ENCODE measurements at places on chromosomes 6 and 20. TPM values are rescaled to one million over a fixed set of nuclear protein-coding genes. Genes with fewer than 3 reads are reported as not detected.

HNF4A gene
- total RNA-seq = 1.2 TPM

GPX5 gene
- 1.2 TPM for total RNA-seq

TPD52L1 gene
- total RNA-seq = 20.6 TPM

FANCE gene
- total RNA-seq = 15.0 TPM

BMP7 gene
- 3.3 TPM for total RNA-seq

IL17F gene
- not detected for total RNA-seq

CST11 gene
- not detected for total RNA-seq

WFDC5 gene
- 0.87 TPM for total RNA-seq

PBX2 gene
- 111 TPM for total RNA-seq

TOX2 gene
- 67.0 TPM for total RNA-seq

- DNase-seq = no peak
Observed at GRCh38 chr6:108013787-108014439, 55.9 kb upstream of the SEC63 start.

DNA sequence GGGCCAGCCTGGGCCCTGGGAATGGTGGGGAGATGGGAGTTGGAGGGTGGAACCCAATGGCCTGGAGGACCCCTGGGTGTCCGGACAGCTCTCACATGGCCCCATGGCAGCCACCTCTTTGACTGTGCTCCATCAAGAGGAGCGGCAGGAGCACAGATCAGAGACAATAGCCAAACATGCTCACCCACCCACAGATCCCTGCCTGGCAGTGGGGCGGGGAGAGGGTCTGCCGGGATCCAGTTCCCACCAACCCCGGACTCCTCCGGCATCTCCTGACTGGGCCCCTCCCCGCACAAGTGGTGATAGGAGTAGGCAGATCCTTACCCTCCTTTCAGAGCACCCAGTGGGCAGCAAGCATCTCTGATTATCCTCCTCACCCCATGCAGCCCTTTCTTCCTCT lies 31.9 kb upstream of the MRPS18A start:
- no peak for DNase-seq

- DNase-seq = no peak
Observed at GRCh38 chr6:37089783-37090182, 80.2 kb upstream of the PIM1 start.

DNA sequence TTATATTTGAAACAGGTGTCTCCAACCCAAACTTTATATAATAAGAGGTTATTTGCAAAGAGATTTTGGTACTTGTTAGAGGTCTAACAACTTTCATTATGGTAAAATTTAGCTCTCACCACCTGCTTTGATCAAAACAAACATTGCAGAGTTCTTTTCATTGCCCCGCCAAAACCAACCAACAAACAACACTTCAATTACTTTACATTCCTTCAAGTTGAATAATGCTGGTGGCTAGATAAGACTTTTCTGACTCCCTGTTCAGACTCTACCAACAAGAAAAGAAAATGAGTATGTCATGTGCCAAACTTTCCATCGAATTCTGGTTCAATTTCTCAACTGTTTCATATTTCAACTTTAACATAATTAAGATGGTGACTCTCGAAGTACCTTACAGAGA lies 311.1 kb downstream of the ADGRG6 start:
- no peak for DNase-seq

- DNase-seq = no peak
Observed at GRCh38 chr6:168091381-168092264, 12.6 kb upstream of the FRMD1 start.

GRCh38 chr6:17910189-17910588 lies 77.2 kb downstream of the KIF13A start:
- no peak for DNase-seq

GRCh38 chr6:35512006-35512405 lies 690 bp downstream of the TULP1 start:
- DNase-seq = no peak

DNA sequence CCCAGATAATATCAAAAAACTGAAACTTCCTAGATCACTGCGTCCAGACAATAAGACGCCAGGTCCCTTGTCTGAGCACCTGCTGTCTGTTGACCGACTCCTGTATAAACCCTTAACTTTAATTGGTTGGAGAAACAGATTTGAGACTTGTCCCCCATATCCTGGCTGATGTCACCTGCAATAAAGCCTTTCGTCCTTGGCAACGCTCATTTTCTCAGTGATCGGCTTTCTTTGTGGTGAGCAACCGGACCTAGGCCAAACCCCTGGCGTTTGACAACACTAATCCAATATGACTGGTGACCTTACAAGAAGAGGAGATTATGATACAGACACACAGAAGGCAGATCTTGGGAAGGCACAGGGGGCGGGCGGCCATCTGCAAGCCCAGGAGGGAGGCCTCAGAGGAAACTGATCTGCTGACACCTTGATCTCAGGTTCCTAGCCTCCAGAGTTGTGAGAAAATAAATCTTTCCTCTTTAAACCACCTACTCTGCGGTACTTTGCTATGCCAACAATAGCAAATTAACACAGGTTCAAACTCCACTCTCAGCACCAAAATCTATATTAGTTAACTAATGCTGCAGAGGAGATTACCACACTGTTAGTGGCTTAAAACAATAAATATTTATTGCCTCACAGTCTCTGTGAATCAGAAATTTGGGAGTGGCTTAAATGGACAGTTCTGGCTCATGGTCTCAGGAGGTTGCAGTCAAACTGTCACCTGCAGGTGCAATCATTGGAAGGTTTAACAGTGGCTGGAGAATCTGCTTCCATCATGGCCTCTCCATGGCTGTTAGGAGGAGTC lies 178.7 kb downstream of the OTOR start:
- no peak for DNase-seq

DNA sequence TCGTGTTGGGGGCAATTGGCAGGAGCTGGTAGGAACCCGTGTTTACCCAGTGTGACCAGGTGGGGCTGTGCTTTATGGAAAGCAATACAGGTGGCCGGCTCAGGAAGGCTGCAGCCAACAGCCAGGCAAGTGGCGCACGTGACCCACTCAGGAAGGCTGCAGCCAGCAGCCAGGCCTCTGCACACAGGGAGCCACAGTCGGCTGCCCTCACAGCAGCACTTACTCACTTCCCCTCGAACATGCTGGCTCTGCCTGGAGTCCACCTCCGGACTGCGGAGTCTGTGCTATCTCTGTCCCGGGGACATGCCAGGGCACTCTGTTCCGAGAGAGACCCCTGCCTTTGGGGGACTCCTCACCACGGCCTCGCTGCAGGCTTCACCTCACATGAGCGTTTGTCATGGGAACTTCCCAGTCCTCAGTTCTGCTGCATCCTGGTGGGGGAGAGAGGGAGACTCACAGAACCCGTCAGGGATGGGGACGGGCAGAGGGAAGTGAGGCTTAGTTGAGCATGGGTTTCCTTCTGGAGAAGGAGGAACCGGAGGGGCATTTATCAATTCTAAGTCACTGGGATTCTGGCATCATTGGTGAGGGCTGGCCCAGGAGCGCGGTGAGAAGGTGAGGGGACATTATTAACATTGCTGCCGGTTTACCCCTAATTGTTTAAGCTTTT lies 76.8 kb downstream of the TTLL2 start:
- DNase-seq = no peak

- DNase-seq = no peak
Observed at GRCh38 chr20:25061821-25062530, 4.0 kb upstream of the ACSS1 start.

GRCh38 chr20:50331469-50332363 lies 141.1 kb downstream of the CEBPB start:
- no peak for DNase-seq

DNA sequence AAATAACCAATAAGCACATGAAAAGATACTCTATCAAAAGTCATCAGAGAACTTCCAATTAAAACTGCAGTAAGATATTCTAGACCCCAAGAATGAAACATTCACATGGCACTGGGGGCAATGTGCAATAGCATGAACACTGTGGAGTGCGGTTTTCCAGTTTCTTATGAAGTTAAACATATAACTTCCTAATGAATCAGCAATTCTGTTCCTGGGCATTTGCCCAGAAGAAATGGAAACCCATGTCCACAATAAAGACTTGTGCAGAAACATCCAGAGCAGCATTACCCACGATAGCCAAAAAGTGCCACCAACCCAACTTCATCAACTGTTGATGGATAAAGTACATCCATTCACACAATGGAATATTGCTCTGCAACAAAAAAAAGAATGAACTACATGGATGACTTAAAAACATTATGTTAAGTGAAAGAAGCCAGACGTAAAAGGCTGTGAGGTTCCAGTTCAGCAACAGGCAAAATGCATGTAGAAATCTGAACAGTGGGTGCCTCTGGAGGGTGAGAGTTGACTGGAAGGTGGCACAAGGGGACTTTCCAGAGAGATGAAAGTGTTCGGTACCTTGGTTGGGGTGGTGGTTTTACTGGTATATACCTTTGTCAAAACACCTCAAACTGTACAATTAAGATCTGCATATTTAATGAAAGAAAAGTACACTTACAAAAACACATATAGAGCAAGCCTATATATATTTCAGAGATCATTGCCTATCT lies 207.2 kb upstream of the ECI2 start:
- DNase-seq = no peak

- no peak for DNase-seq
Observed at GRCh38 chr20:47805951-47806350, 20.7 kb upstream of the SULF2 start.

DNA sequence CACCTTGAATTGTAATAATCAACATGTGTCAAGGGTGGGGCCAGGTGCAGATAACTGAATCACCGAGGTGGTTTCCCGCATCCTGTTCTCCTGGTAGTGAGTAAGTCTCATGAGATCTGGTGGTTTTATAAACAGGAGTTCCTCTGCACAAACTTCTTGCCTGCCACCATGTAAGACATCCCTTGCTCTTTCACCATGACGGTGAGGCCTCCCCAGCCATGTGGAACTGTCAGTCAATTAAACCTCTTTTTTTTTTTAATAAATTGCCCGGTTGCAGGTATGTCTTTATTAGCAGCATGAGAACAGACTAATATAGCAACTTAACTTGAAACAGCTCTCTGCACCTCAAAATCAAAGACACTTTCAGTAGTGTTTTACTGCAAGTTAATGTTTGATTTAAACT lies 121.6 kb downstream of the OGFRL1 start:
- DNase-seq = no peak

Data from testis (tissue), 5 donors.